ENCODE measurements at places on chromosomes 1 and 21. TPM values are rescaled to one million over a fixed set of nuclear protein-coding genes. Genes with fewer than 3 reads are reported as not detected.

GRCh38 chr1:90358448-90358847 is 358.7 kb downstream of the BARHL2 start:
- no peak for DNase-seq

DNA sequence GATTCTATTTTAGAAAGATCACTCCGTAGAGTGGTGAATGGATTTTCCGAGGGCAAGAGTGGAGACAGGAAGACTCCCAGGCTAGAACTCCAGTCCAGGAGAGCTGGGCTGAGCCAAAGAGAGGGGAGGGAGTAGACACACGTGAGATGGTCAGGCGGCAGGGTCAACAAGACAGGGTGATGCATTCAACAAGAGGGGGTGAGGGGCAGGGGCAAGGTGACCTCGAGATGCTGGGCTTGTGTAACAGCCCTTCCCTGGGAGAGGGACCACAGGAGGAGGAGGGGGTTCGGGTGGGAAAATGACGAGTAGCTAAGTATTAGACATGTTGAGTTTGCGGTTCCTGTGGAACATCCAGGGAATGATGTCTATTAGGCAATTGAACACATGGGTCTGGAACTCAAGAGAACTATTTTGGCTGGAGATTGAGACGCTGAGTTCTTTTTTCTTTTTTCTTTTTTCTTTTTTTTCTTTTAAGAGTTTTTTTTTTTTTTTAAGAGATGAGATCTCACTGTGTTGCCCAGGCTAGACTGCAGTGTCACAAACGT is 13.3 kb downstream of the RSPO1 start:
- DNase-seq: no peak

Gene RIPK4
- polyA plus RNA-seq: 0.30 TPM

Gene TMEM200B
- 10.8 TPM for polyA plus RNA-seq

Gene TTC22
- 0.04 TPM for polyA plus RNA-seq

All from muscle of leg (tissue), 16 donors.